ENCODE measurements at places on chromosomes 3 and 15.

DNA sequence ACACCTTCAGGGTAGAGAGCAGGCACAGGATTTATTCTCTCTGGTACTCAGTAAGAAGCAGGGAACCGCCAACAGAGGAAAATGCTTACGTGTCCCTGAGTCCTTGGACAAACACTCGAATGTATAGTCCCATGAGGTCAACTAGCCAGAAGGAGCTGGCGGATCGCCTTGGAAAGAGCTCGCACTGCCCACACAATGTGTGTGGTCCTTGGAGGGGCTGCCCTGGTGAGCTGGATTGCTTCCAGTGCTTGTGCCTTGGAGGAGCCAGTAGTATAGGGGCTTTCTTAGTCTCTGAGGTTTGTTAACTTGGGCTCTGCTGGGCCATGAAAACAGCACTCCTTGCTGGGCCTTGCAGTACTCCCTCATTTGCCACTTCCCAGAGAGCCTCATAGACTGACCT, 40.7 kb upstream of the VILL start:
- peak; percentile 84 for DNase-seq

DNA sequence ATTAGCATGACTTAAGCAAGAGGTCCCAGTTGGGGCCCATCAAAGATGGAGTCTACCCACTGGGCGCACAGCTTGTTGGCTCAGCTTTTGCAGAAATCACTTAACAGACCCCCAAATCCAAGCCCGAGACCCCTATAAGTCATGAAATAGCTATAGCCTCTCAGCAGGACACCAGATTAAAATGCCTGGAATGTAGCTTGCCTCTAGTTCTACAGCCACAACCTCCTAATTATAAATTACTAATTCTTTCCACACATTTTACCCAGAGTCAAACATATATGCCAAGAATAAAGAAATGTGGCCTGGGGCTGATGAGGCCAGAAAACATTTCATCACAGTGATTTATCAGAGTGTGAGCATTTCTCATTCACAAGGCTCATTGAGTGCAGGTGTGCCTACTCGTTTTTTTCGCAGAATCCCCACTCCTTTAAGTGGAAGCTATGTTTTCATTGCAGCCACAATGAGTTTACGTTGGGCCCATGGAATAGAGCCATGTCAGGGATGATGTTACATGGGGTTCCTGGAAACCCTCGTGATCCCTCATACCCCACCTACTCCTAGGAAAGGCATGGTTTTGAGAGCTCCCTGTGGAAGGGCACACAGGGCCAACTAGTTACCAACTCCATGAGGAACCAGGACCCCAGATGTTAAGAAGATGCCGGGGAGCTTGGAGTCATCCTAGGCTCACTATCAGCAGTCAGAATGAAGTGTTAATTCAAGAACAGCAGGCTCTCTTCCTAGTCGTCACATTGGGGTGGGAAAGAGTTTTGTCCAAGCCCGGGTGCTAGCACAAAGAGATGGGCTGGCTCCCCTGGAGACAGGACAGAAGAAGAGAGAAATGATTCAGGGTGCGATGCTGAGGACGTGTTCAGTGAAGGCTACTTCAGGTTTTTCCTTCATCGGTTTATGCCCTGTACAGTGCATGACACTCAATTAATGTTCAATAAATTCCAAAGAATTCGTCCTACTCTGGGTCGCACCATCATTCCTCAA, 90.2 kb upstream of the ABHD17C start:
- DNase-seq, result no peak

DNA sequence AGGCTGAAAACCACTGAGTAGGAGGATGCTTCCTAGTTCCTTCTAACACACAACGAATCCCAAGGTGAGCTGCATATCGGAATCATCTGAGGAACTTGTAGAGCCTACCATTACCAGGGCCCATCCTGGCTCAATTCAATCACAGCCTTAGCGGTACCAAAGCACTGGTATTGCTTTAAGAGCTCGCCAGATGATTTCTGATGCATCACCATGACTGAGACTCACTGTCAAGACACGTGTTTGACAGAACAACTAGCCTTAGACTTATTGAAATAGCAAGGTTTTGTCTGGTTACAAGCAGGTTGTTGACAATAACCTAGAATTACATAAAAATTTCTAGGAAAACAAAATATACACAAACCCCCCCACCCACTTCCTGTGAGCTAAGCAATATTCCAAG, 68.5 kb downstream of the CBLB start:
- no peak for DNase-seq

- no peak for DNase-seq
Measured at GRCh38 chr3:40494698-40495097, 11.1 kb upstream of the ZNF620 start.

GRCh38 chr3:177037241-177037640, 160.0 kb downstream of the TBL1XR1 start:
- no peak for DNase-seq

- no peak for DNase-seq
Measured at GRCh38 chr3:101848326-101848725, 988 bp upstream of the NFKBIZ start.

GRCh38 chr3:44913868-44914468, 39.6 kb downstream of the TGM4 start:
- peak; percentile 67 for DNase-seq

GRCh38 chr15:64894395-64895056, 17.2 kb upstream of the ANKDD1A start:
- DNase-seq, result no peak

DNA sequence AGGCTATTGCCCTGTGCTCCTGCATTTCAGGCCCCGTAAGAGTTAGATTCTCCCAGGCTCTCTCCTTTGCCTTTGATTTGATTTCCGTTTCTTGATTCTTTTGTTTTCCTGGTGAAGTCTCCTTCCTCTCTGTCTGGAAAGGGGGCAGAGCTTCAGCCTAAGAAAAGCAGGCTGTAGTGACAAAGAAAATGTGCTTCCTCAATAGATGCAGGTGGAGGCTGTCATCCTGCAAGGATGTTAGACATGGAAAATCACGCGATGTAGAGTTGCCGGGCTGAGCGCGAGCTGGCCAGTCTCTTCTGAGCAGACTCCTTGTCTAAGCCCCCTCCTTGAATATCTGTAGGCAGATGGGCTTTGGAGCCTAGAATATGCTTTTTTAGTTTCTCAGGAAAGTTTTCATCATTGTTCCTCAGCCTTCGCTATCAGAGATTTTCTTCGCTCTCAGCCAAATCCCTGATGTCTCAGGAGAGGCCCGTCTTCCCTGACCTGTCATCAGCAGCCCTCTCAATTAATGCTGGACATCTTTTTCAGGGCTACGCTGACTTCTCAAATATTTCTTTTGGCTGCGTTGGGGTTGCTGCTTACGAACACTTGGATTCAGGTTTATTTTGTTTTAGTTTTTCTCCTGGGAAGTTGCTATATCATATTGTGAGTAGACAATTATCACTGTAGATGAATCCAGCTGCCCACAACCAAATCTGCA, 163.6 kb downstream of the ITPR1 start:
- DNase-seq, result no peak

DNA sequence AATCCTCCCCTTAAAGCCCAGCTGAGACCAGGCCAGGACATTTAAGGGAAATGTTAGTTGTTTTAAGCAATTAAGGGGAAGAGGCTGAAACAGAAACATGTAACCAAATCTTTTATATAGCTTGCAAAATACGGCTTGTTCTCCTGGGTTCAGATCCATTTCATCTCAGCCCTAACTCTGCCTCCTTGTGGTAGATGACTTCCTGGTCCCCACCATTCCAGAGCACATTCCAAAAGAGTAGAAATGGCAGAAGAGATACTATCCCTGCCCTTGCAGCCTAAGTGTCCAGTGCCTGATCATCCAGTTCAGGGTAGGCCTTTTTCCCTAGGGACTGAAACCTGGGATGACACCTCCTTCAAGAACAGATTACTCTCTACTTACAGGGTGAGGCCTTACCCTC, 266.2 kb upstream of the VEPH1 start:
- DNase-seq, result no peak

DNA sequence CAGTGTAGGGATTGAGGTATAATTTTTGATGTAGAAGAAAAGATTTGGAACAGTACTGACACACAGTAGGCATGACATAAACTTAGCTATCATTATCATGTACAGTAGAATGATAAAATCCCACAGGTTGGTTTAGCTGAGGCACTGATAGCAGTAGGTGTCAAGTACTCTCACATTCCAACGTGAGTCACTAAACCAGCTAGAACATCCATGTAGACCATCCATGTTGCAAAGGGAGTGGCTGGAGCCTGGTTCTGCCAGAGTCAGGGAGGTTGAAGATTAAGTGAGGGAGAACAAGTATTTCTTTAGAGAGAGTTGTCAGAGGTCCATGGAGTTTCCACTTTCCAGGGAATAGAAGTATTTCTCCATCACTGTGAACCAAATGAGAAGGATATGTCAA, 157.2 kb upstream of the TMEM108 start:
- no peak for DNase-seq

GRCh38 chr3:9146367-9147071, 102.9 kb downstream of the SRGAP3 start:
- DNase-seq, result no peak

DNA sequence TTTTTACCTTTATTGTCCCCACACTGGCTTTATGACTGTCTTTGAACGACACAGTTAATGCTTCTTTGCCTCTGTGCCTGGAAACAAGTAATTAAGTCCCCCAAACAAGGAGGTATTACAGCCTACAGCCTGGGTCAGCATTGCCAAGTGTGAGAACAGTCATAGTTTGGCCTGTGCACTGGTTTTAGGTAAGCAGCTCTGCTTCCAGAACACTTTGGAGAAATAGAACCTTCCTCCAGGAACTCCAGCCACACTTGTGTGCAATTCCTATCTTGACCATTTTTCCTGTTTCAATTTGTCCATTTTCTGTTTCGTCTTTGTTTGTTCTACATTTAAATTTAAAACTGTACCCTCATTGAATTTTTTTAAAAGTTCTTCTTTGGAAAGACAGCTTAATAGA, 568.2 kb downstream of the TUSC7 start:
- DNase-seq, result no peak

- no peak for DNase-seq
Measured at GRCh38 chr3:138492980-138493675, 58.7 kb downstream of the ESYT3 start.

- no peak for DNase-seq
Measured at GRCh38 chr3:55455915-55456314, 31.2 kb downstream of the WNT5A start.

- no peak for DNase-seq
Measured at GRCh38 chr3:30659270-30660130, 53.1 kb downstream of the TGFBR2 start.

- DNase-seq, result no peak
Measured at GRCh38 chr3:151262871-151263525, 15.3 kb downstream of the P2RY14 start.

DNA sequence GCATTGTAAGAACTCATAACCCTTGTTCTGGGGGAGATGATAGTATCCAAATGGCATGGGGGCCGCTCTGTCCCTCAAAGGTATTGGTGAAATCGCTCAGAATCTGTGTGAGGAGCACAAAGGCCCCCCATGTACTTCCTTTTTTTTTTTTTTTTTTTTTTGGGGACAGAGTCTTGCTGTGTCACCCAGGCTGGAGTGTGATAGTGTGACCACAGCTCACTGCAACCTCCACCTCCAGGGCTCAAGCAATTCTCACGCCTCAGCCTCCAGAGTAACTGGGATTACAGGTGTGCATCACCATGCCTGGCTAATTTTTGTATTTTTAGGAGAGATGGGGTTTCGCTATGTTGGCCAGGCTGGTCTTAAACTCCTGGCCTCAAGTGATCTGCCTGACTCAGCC, 37.0 kb downstream of the CMTM8 start:
- no peak for DNase-seq

DNA sequence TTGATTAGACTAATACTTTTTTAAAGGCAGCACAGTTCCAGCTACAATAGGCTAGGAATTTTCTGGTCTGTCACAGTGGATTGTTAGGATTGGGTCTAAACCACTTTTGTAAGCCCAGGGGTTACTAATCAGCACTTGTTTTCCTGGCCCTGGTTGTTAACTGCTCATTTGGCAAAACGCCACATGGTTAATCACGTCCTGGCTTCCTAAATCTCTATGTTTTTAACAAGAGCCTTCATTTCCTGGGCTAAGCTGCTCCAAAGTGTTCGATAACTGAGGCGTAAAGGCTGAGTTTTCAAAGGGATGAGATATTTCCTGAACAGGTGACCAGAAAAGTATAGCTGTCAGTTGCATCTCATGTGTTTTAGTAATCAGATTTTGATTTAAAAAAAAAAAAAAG, 38.9 kb upstream of the CLRN1 start:
- DNase-seq, result no peak

- no peak for DNase-seq
Measured at GRCh38 chr15:35047996-35048395, 37.1 kb downstream of the NANOGP8 start.

DNA sequence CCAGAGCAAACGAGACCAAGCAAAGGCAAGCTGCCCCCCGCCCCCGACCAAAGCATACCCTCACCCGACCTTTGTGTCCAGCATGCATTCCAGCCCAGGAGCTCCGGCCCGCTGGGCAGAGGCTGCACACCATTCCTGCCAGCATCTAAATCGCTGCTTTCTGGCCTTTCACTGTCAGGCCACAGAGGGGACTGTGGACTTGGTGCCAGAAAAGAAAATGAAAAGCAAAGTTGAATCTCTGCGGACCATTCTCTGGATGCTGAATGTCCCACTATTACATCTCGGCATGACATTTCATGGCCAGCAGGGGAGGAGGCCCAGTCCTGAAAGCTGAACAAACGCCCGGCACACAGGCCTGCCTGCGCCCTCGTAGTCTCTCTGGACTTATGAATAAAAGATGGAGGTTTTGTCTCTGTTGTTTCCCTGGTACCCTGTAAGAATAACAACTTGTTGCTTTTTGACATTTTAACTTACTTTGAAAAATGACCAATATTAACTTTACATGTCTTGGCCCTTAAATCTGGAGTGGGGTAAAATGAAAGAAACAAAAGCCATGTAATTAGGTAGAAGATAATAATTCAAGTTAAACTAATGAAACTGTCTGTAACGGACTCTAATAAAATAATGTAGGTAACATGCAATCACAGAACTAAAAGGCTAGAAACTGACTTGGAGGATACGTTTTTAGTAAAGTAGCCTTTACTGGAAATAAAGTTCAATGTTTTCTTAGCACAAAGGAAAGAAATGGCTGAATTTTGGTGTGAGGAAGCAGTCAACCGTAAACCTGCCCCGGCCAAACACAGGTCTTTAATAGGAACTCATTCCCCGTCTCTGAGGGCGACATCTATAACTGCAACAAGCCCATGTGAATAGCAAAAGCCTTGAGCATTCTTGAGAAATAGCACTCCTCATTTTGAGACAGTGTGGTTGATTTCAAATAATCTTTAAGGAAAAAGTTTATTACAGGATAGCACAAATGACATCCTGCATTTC, 12.7 kb downstream of the IL17RD start:
- DNase-seq, result no peak

DNA sequence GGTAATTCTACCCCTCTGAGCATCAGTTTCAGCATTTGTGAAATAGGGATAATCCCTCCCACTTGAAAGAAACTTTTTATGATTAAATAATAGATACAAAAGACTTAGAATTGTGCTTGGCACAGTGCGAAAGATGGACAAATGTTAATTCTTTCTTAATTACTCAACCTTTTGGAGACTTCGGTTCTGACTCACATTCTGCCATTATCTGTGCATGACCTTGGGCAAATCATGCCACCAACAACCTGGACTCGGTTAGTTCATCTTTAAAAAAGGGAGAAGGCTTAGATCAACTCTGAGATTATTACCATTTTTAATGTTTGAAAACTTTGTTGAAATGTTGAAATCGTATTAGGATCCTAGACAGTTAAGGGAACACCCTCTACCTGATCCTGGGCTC, 40.6 kb upstream of the POLR2M start:
- no peak for DNase-seq

Measured in right forelimb (tissue), 1 donor.